COLO829 (cell line): ENCODE measurements at places on chromosomes 3 and 15.

GRCh38 chr3:2446146-2446545 is 347.5 kb downstream of the CNTN4 start:
- no peak for DNase-seq

DNA sequence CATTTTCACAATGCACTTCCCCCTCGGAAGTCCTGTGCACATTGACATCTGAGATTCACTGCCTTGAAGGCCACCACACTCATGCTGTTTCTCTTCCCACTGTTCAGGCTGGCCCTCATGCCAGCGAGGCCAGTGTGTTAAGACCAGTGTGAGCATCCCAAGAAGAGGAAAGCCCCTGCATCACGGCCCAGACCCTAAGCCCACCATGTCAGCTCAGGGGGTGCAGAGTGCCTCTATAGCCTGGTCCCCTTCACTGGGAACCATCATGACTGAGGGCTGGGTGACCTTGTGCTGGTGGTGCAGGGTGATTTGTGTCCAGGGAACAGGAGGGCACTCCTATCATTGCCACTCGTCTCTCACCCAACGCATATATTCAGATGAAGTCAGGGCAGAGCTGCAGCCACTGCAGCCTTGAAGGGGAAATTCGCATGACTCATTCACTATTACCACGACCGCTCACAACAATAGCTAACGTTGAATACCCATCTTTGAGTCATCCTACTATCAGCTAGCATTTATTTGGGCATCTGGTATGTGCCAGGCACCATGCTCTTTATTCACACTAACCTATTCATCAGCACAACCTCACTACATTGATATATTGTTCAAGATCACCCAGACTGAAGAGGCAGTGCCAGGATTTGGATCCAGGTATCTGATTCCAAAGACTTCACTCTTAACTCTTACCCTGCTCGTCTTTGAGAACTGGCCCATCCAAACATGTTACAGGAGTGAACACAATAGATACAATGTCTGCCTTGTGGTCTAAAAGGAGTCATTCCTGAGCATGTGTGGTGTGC is 58.8 kb upstream of the SLC6A11 start:
- peak; percentile 23 for DNase-seq

GRCh38 chr3:73609315-73609641 is 15.5 kb downstream of the PDZRN3 start:
- DNase-seq = no peak

DNA sequence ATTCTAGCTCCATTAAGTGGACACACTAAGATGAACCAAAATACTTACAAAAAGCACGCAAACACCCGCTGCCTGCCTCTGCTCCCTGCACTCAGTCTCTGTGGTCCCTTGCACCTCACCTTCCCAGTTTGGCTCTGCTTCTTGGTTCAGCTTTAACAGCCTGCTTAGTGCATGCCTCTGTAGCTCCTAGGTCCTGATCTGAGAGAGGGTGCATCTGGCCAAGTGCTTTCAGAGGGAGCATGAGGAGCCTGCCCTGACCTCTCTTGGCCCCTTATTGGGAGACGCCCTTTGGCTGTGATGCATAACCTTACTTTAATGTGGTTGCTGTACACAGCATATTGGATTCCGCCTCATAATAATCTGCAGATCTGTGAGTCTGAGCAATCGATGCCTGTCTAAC is 21.2 kb upstream of the ATP10A start:
- no peak for DNase-seq

GRCh38 chr3:183500981-183501704 is 54.4 kb downstream of the KLHL6 start:
- DNase-seq = no peak

GRCh38 chr3:182121401-182121800 is 409.7 kb downstream of the SOX2 start:
- no peak for DNase-seq

DNA sequence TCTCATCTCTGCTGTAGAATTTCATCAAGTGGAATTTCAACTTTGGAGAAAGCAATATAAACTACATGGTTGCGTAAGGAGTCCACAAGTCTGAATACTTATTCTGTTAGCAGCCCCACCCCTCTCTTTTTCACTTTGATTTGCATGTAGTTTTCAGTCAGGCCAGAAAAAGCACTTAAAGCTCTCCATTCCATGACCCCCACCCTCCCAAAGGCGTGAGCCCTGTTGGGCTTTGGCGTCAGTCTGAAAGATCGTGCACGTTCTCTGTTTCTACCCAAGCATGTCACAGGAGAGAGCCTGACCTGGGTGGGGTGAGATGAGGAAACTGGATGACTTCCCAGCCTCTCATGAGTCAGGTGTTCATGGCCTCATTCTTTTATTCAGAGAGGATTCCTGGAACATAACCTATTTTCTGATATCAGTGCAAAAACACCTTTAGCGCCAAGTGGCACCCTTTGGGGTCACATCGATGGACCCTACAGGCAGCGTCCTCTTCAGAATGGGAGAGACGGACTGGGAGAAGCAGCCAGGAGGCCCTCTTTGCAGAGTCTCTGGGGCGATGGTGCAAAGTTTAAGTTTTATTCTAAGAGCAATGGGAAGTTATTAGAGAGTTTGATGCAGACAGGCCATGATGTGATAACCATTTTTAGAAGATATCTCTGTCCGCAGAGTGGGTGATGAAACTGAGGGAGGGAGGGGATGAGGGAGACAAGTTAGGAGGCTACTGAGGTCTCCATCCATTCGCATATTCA is 55.8 kb downstream of the LSM3 start:
- DNase-seq = no peak

GRCh38 chr15:63066272-63066671 is 23.7 kb downstream of the TPM1 start:
- DNase-seq = no peak

- DNase-seq = no peak
These were observed 4.6 kb downstream of the PARP3 start for GRCh38 chr3:51946796-51947195.

DNA sequence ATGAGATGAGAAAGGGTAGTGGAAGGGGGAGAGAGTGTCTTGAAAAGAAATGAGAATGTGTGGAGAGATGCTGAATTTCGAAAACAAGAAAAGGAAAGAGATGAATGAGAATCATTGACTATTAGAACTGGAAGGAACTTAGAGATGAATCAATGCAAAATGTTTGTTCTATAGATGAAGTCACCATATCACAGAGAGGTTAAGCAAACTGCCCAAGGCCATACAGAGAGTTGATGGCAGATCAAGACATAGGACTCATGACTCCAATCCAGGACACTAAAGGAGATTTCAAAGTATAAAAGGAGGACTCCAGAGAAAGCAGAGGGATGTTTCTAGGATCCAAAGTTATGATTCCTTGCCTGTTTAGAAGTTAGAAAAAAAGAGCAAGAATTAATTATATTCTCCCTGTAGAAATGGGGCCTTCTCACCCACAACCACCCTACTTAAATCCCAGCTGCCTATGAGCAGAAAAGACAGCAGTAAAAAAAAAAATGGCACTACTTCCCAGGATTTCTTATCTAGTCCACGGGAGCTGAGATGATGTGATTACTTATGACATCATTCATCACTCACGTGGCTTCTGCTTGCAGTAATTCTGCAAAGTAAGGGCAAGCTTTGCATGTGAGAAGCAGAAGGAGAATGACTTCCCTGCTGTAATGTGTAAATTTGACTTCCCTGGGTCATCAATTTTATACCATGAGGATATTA is 210.8 kb upstream of the MRPL3 start:
- no peak for DNase-seq

DNA sequence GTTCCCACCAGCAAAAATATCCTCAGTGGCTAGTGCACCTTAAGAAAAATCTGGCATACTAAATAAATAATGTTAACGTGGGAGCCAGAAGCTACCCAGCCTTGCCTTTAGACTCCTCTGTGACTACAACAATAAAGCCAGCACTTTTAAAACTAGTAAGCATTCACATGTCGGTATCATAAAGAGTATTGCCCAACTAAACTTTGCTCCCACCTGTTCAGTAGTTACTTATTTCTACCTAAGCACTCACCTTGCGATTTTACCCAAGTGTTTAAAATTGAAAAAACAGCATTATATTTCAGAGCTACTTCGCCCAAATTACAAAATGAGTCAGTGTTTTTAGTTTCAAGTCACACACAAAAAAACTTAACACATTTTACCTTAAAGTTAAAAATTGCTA is 12.8 kb downstream of the ALDH1L1 start:
- no peak for DNase-seq

DNA sequence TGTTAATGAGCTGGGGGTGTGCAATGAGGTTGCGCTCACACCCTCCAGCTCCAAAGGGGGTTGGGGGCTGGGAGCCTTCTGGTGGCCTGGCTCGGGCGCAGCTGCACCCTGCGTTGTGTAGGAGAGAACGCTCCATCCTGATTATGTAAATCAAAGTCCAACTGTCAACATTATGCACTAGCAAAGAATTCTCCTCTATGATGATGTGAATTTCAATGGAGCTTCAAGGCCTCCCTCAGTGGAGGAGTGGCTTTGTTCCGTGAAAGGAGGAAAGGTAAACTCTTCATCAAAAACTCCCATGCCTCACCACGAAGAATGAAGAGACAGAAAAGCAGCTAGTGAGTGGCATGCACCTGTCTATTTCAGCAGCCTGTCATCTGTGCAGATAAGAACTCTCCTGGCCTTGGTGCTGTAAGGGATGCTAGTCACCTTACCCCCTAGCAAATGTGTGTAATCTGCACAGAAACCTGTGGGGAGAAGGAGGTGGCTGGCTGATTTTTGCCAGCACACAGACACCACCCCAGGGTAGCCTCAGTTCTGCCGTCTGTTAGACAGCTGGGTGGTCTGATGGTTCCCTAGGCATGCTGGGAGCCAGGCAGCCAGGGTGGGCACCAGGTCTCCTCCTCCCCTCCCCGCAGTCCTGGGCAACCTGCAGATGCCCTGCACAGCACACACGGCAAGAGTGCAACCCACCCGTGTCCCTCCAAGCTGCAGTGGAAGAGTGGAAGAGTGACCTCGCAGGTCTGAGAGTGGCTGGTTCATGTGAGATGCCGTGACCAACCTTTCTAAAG is 47.0 kb upstream of the TRPM1 start:
- no peak for DNase-seq

GRCh38 chr15:42832576-42832975 is 88.0 kb downstream of the TTBK2 start:
- DNase-seq = no peak
